CD4-positive, alpha-beta T cell treated with Interleukin-4 for 4 hours (primary cell): ENCODE measurements at places on chromosomes 12 and 14.
A peak's percentile ranks its signal among the peaks of the same experiment; 100 is the strongest.

- no peak for DNase-seq
These were observed 10.9 kb downstream of the WASHC3 start for GRCh38 chr12:102050660-102051430.

GRCh38 chr12:85325442-85325841, 45.4 kb downstream of the ALX1 start:
- DNase-seq = no peak

- DNase-seq = no peak
These were observed 137.3 kb downstream of the ETV6 start for GRCh38 chr12:11786638-11787365.

GRCh38 chr14:68978172-68978911, 760 bp downstream of the ACTN1 start:
- DNase-seq = no peak

- DNase-seq = no peak
These were observed 83.8 kb upstream of the CLEC14A start for GRCh38 chr14:38339696-38340095.

- no peak for DNase-seq
These were observed 845 bp upstream of the COCH start for GRCh38 chr14:30873308-30874119.

GRCh38 chr14:106417224-106418049, 891.1 kb downstream of the TMEM121 start:
- DNase-seq = peak; percentile 64

- DNase-seq = no peak
These were observed 143.9 kb upstream of the NAV3 start for GRCh38 chr12:77686760-77687159.

DNA sequence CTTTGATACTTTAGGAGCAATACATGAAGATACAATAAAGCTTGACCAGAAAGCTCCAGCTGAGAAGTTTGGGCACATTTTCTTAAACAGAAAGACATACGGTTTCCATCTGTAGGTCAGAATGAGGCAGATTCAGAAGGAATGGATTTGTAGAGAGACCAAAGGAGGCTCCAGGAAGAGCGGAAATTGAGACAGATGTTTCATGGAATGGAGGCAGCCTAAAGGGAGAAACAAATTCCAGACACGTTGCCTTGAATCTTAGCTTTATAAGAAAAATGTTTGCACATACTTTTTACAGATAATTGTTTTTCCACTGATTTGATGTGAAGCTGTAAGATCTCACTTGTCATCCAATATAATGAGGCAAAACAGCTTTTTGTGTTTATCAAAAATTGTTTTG, 24.8 kb downstream of the EPYC start:
- DNase-seq = no peak

DNA sequence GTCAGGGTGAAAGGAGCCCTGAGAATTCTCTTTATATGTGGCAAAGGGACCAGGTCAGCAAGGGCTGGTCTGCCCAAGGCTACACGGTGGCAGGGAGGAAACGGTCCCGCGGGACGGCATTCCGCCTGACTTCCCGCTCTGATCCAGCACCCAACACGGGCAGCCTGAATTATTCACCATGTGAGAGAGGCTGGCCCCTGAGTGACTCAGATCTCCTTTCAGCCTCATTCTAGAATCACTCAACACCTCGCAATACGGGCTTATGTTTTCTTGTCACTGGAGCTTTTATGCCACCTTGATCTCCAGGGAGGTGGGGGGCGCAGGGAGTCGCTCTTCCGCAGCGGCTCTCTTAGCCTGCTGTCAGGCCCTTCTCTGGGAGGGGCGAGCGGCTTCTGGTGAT, 8.5 kb downstream of the LRTM2 start:
- DNase-seq = no peak

DNA sequence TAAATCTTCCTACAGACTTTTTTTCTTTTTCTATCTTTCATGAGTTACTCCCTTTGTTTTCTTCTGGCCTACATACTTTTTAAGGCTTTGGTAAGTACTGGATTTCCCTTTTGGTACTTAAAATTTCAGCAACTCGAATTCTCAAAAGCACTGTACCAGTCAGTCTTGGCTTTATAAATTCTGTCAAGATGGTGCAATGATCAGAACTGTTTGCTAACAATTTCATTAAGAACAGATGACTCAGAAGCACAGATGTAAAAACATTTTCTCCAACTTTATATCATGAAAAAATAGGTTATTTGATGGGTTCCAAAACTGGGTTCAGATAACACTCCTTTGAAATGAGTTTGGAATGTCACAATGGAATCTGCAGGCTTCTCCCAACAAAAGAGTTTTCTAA, 1961.8 kb upstream of the FLRT2 start:
- no peak for DNase-seq

GRCh38 chr14:99602788-99603415, 1.1 kb downstream of the CCDC85C start:
- DNase-seq = no peak

- no peak for DNase-seq
These were observed 61.9 kb downstream of the TMEM30B start for GRCh38 chr14:61219256-61219655.

DNA sequence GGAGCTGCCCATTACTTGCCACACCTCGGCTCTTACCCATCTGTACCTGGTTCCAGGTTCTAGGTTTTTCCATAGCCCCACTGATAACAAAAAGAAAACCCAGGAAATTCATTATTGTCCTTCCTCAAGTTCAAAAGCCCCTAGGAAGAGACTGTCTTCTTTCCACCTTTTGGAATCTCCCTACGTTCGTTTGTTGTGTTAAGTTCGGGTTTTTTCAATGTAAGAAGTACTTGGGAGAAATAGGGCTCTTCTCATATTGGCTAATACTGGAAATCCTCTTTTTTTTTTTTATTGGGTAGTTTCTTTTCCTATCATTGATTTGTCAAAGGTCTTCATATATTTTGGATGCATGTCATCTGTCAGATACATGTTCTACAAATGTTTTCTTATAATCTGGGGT, 17.3 kb downstream of the SLC15A5 start:
- DNase-seq = no peak

GRCh38 chr12:98352218-98352811, 163.1 kb upstream of the TMPO start:
- DNase-seq = no peak

DNA sequence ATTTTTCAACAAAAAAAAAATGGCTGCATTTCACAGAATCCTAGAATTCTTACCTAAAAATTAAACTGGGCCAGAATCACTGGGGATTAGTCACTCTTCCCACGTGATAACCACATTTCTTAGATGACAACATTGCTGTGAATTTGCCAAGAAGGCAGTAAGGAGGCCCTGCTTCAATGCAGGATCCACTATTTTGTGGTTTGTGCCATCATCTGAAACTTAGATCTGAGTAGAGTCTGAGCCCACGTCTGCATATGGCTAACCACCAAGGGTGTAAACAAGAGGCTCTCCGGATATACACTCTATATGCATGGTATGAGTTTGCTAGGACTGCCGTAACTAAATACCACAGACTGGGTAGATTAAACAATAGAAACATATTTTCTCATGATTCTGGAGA, 24.4 kb upstream of the TBX5 start:
- no peak for DNase-seq

GRCh38 chr12:50597200-50598195, 92.7 kb downstream of the DIP2B start:
- DNase-seq = peak; percentile 64

GRCh38 chr12:45122768-45123380, 72.0 kb upstream of the DBX2 start:
- no peak for DNase-seq

DNA sequence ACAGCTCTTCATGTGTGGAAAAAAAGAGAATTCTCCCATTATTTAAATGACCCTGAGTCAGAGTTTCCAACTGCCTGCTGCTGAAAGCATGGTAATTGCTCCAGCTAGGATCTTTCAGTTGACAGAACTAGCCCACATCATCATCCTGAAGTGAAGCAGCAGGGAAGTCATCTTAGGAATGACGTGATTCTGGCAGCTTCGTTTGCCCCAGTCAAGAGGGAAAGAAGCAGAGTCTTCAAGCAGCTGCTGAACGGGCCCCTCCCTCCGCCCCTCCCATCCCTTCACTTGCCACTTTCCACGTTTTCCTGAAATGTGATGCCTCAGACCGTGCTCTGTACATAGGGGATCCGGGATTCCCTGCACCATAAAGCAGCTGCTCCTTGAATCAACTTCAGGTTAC, 455.0 kb upstream of the TMEM132C start:
- DNase-seq = no peak

- no peak for DNase-seq
These were observed 125.9 kb upstream of the FOXN3 start for GRCh38 chr14:89542786-89543424.

GRCh38 chr12:93832131-93832530, 155.0 kb downstream of the CRADD start:
- DNase-seq = no peak

- DNase-seq = no peak
These were observed 14.8 kb upstream of the ETNK1 start for GRCh38 chr12:22610131-22610530.

DNA sequence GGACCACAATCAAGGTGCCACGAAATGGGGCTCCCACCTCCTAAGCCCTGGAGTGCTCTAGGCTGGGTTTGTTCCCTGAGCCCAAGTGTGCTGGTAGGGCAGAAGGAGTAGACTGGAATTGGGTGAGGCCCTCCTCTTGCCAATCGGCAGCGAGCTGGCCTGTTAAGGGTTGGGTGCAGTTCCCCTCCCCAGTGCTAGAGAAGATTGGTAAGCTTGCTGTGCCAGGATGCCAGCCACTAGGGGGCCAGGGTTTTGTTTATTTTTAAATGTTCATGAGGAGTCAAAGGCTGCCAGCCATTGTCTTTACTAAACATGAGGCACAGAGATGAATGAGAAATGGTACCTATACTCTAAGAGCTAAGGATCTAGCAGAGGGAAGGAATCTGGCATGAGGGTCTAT, 79.7 kb downstream of the SPTB start:
- DNase-seq = no peak

DNA sequence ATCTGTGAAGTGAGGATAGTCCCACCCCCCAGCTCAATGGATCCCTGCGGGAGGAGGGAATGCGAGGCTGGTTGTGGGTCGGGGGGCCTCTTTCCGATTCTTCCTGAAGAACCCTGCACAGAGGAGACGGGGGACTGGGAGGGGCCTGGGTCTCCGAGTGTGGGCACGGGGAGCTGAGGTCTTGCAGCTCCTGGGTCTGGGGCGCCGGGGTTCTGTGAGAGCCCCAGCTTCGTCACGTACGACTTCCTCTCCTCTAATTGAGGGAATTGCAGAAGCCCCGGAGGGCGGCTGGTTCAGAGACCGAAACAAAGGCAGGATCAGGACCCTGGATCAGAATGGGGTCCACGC, 66.6 kb downstream of the DIO3 start:
- no peak for DNase-seq

DNA sequence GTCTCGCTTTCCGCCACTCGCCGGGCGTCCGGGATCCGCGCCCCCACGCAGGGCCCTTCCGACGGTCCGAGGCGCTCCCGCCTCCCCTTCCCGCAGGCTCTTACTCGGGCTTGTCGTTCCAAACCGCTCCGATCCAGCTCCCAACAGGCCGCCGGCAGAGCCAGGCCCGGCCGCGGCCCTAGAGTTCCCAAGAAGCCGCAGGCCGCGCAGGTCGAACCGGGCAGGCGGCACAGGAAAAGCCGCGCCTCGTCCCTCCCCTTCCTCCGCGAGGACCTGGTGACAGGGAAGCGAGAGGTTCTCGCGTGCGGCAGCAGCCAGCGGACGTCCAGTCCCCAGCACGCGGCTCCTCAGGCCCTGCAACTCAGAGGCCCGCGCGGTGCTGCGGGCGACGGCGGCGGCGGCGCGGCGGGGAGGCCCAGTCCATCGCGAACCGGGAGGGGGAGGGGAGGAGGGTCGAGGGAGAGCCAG, 272 bp downstream of the HECTD1 start:
- DNase-seq = no peak

DNA sequence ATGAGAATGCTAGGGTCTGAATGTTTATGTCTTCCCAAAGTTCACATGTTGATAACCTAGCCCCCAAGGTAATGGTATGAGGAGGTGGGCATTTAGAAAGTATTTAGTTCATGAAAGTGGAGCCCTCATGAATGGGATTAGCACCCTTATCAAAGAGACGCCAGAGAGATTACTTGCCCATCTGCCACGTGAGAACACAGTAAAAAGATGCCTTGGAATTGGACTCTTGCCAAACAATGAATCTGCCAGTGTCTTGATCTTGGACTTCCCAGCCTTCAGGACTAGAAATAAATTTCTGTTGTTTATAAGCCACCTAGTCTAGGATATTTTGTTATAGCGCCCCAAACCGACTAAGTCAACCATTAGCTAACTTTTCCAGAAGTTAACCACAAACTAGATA, 92.0 kb upstream of the SLC38A4 start:
- no peak for DNase-seq

- no peak for DNase-seq
These were observed 3.9 kb downstream of the RIOX1 start for GRCh38 chr14:73494593-73494992.

- DNase-seq = no peak
These were observed 492.9 kb upstream of the NOVA1 start for GRCh38 chr14:27090716-27091115.

DNA sequence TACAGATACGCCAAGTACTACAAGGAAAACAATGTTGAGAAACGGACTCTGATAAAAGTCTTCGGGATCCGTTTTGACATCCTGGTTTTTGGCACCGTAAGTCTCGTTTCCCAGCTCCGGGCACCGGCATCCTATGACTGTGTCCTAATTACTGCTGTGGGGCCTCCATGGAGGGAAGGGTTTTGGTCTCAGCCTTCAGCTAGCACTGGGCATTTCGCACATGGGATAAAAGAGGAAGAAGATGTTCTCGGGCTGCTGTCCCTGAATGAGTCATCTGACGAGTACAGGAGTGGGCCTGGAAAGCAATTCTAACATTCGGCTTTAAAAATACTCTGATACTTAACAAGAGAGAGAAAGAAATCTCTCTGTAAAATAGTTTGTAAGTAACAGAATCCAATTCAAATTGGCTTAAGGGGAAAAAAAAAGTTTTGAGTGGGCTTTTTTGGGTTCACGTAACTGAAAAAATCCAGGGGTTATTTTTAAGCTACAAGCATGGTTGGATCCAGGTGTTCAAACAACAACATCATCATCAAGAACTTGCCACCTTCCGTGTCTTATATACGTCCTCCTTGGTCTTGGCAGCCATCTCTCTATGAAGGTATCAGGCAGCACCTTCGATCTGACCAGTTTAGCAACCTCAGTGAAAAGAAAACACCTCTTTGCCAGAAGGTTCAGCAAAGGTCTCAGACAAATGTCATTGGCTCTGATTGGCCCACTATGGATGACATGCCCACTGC, 34.4 kb upstream of the P2RX4 start:
- DNase-seq = no peak
